ENCODE measurements at places on chromosomes 5 and 9.

GRCh38 chr5:109900461-109900860 is 210.7 kb downstream of the MAN2A1 start:
- DNase-seq, result no peak

GRCh38 chr9:27785714-27786100 is 212.4 kb upstream of the C9orf72 start:
- DNase-seq, result no peak

DNA sequence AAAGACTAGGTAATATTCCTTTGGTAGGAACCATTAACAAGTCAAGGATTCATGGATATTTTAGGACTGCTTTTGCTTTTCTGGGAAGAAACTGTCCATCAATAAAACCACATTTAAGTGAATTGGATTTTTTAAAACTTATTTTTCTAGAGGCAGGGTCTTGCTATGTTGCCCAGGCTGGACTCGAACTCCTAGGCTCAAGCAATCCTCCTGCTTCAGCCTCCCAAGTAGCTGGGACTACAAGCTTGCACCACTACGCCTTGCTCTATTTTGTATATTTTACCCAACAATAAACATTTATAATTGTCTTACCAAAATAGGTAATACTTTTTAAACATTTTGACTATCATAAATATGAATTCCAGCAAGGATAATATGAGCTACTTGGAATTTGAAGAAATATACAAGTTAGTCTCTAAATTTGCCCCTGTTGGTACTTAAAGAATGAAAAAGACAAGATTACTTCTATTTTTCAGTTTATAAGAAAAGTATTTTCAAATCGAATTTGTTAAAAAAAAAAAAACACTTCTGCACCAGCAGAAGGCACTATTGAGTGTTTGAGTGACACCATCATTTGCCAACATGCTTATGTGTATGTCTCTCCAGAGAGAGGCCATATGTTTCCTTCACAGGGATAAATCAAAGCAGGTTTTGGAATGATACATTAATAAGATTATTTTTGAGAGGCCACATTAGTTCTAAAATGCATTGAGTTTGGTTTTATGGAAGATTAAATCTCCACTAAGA is 60.0 kb upstream of the CARTPT start:
- DNase-seq, result no peak

GRCh38 chr9:34085581-34086500 is 37.2 kb upstream of the UBAP2 start:
- DNase-seq, result no peak

- no peak for DNase-seq
These were observed 82.6 kb downstream of the SMIM23 start for GRCh38 chr5:171868236-171868635.

DNA sequence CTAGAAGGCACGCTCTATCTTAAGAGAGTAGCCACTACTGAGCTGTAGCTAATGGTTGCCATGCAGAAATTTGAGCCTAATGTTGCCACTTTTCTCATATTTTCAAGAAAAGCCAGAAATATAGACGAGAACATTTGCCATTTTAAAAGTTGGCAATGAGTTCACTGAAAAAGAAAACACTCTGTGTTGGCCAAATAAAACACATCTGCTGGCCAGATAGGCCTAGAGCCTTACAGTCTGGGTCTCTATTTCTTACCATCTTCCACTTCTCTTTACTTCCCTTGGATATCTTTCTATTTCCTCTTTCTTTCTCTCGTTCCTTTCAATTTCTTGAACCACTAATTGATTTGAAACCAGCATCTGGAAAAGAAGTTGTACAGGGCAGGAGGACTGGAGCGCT is 36.6 kb upstream of the VCAN start:
- no peak for DNase-seq

DNA sequence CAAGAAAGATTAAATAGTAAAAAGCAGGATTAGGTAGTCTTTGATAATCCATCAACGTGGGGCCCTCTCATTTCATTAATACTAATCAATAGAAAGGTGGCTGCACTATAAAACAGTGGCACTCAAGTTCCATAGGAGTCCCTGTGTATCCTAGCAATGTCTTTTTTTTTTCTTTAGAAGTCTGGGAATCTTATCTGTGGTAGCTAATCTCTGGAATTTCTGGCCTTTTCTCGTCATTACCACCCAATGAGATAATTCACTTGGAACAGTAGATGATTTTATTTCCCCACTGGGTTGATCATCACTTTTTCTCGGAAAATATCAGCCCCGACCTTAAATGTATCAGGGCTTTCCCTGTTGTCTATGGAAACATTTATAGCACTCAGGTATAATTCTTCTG is 86.8 kb upstream of the CDH6 start:
- no peak for DNase-seq

GRCh38 chr5:177997319-177997670 is 1.3 kb upstream of the PROP1 start:
- DNase-seq, result no peak

DNA sequence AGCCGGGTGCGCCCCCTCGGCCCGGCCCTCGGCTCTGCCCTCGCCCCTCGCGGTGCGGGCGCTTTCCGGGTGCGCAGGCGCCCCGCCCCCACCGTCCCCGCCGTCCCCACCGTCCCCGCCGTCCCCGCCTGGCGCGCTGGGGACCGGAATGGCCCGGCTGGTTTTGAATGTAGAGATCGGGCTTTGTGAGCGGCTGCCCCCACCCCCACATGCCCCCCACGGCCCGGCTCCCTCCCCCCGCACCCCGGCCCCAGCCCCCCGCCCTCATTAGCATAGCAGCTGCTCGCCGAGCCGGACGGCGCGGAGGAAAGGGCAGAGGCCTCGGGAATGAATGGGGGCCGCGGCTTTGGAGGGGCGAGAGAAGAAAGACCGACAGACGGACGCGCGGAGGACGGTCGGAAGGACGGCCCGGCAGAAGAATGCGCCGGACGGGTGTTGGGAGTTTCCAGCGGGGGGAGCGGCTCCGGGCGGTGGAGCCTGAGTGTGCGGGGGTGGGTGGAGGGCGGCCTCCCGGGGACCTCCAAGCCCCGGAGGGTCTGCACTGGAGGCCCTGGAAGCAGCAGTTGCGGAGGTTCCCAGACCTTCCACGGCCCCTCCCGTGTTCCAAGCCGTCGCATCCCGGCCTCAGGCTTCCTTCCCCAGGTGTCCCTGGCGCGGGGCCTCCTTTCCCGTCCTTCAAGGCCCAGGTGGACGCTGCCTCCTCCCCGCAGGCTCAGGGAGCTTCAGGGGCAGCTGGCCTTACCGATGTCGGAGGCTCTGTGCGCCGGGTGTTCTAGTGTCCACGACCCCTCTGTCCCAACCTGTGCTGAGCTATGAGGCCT is 6.0 kb downstream of the NRARP start:
- no peak for DNase-seq

DNA sequence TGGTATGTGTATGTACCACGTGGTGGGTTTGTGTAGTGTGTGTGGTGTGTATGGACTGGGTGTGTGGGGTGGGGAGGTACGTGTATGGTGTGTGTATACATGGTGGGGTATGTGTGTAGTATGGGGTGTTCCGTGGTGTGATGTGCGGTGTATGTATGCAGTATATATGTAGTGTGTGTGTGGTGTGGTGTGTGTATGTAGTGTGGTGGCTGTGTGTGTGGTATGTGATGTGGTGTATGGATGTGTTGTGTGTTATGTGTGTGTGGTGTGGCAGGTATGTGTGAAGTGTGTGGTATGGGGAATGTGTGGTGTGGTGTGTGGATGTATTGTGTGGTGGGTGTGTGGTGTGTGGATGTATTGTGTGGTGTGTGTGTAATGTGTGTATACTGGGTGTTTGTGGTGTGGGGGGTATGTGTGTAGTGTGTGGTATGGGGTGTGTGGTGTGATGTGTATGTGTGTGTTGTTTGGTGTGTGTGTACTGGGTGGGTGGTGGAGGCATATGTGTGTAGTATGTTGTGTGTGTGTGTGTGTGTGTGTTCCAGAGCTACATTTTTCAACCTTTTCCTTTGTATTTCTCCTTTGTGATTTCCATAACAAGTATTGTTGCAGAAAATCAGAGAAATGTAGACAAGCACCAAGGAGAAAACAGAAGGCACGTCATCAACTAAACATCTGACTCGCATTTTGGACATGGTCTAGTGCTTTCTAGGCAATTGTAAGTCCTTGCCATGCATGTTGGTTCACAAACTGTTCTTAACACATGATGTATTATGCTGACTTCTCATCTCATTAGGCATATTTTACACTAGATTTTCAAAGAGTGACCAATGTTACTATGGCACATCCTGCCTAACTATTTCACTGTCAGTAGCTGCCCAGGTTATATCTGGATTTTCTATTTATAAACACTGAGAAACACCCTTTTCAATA is 13.2 kb downstream of the SEMA4D start:
- DNase-seq, result no peak

DNA sequence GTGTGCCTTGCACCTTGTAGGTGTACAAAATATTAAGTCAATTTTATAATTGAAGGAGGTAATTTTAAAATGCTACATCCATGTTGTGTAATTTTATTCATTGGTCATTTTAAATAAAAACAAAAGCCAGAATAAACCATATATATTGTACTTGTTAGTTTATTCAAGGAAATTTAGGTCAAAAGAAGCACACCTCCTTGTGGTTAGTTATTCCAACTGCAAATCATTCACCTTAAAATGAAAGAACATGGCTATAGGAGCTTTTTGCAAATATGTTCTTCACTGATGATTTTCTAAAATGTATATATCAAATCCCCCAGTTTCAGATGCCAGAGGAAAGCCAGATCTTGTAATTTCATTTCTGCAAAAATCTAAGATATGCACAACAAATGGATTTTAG is 5.4 kb upstream of the MOCS2 start:
- DNase-seq, result no peak

DNA sequence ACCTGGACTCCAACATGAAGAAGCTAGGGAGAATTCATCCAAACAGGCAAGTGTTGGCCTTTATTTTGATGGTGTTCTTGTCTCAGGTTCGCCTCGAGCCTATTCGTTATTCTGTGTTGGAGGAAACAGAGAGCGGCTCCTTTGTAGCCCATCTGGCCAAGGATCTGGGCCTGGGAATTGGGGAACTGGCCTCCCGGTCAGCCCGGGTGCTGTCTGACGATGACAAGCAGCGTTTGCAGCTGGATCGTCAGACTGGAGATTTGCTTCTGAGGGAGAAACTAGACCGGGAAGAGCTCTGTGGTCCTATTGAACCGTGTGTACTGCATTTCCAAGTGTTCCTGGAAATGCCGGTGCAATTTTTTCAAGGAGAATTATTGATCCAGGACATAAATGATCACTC is 367 bp downstream of the PCDHB4 start:
- DNase-seq, result no peak

GRCh38 chr5:139565411-139566305 is 4.5 kb downstream of the UBE2D2 start:
- DNase-seq, result peak; percentile 27

DNA sequence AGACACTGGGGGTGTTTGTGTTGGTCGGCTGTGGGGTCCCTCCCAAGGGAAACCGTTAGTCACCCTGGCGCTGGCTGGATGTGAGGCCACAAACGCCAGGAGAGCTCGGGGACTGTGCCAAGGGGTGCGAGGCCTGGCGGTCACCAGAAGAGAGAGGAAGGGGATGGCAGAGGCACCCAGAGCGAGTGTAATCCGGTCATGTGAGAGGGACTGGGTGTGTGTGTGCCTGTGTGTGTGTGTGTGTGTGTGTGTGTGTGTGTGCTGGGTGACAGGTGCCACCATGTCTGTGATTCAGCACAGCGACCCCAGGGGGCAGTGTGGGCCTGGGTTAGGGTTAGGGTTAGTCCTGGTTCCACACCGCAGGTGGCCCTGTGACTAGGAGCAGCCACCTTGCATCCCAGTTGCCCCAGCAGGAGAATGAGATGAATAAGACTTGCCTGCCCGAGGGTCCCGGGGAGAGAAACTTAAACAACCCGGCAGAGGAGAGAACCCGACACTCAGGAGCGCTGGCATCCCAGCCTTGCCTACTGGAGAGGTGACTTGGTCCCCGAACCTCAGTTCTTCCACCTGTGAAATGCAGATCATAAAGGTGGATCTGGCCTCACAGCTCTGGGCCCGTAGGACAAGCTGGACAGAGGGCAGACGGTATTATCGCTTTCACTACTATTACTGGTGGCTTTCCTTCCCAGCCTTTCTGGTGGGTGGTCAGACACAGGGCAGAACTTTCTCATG is 1.4 kb upstream of the ADAMTSL2 start:
- peak; percentile 74 for DNase-seq

- no peak for DNase-seq
These were observed 7.9 kb downstream of the MSX2 start for GRCh38 chr5:174732036-174733020.

DNA sequence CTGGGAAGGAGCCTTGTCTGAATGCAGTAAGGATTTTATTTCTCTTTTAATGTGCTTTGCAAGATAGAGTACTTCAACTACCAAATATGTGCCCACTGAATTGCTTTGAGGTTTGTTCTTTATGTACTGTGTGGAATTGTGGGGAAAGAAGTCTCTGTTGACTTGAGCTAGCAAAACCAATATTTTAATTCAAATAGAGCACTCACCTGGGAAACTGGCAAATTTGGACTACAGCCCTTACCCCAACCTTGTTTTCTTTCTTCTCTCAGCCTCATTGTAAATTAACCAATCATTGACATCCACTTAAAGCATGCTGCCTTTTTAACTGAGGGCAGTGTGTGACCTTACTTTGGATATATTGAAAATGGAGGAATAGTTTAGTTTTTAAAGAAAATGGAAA is 409.0 kb downstream of the SPATA31D1 start:
- DNase-seq, result no peak

DNA sequence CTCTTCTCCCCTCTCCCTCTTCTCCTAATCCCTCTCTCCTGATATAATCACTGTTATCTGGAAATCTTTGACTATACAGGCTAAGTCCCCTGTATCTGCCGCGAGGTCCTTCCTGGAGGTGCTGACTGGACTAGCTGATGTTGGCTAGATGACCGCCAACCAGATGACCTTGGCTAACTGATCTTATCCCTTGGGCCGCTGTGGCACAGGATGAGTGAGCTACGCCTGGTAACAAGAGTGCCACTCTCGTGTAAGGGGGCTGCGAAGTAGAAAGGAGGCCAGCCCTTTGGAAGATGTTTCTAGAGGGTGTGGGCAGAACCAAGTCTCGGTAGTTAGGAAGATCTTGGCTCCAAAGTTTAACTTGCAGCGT is 345 bp upstream of the PRRC1 start:
- no peak for DNase-seq

- no peak for DNase-seq
These were observed 9.8 kb upstream of the CCDC69 start for GRCh38 chr5:151233616-151234085.

- peak; percentile 20 for DNase-seq
These were observed 48.1 kb upstream of the RIOK2 start for GRCh38 chr5:97231025-97231636.

- no peak for DNase-seq
These were observed 15.3 kb downstream of the BRD3 start for GRCh38 chr9:134052491-134052890.

DNA sequence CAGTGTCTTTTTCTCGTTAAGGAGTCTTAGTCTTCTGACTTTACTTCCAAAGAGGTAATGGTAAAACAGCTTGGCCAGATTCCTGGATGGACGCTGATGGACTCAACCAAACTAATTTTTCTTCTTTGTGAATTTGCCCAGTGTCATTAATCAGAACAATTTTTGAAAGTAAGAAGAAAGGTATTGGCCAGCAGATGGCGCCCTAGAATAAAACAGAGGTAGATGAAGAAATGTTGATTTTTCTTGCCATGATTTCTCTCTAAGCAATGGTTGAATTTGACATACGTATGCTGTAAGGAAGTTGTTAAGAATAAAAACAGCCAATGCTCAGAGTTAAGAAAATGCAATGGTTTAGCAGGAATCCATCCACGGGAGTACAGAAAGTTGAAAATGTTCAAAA is 500.0 kb downstream of the DIRAS2 start:
- peak; percentile 68 for DNase-seq

- no peak for DNase-seq
These were observed 73.4 kb upstream of the BOD1 start for GRCh38 chr5:173689737-173690360.

GRCh38 chr9:78030553-78031443 is 813 bp downstream of the GNAQ start:
- DNase-seq, result peak; percentile 66

- no peak for DNase-seq
These were observed 95.0 kb upstream of the ARRDC3 start for GRCh38 chr5:91478096-91478495.
